Muscle of arm (tissue), 14 donors: ENCODE measurements at places on chromosomes 2 and 18. TPM values are rescaled to one million over a fixed set of nuclear protein-coding genes. Genes with fewer than 3 reads are reported as not detected.
A peak's percentile ranks its signal among the peaks of the same experiment; 100 is the strongest.

The CLHC1 gene
- 14.5 TPM for polyA plus RNA-seq

The LAMA1 gene
- polyA plus RNA-seq = 4.4 TPM

The TRABD2A gene
- polyA plus RNA-seq = 0.54 TPM

DNA sequence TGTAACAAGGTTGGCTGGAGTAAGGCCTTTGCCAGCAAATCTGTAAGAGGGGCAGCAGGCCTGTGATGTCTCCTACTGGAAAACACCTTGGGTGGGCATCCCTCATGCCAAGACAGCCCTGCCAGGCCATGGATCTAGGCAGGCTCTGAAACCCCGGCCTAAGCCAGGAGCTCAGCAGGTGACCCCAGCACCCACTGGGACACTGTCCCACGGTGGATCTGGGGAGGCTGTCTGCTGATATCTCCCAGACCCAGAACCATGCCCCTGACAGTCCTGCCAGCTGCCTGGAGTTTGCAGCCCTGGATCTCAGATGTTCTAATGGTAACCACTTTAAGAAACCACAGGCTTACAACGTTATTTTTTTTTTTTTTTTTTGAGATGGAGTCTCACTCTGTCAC lies 117.7 kb downstream of the ZNF516 start:
- DNase-seq = no peak

DNA sequence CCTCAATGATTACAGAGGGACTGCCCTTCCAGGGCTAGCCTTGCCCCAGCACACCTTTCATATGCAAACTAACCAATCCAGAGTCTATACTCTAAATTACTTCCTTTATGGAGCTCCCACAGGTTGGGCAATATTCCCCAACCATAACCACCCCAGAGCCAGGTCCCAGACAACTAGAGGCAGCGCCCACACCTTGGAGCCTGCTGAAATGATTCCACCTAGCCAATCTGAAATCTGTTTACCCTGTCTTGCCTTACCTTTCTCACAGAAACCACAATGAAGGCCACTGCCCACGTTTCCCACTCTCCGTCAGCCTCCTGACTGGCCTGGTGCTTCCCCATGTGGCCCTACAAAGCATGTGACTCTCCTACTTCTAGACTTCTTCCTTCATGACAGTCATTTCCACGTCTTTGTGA lies 62.0 kb downstream of the REEP1 start:
- DNase-seq = no peak

The EIF5B gene
- 70.6 TPM for polyA plus RNA-seq

DNA sequence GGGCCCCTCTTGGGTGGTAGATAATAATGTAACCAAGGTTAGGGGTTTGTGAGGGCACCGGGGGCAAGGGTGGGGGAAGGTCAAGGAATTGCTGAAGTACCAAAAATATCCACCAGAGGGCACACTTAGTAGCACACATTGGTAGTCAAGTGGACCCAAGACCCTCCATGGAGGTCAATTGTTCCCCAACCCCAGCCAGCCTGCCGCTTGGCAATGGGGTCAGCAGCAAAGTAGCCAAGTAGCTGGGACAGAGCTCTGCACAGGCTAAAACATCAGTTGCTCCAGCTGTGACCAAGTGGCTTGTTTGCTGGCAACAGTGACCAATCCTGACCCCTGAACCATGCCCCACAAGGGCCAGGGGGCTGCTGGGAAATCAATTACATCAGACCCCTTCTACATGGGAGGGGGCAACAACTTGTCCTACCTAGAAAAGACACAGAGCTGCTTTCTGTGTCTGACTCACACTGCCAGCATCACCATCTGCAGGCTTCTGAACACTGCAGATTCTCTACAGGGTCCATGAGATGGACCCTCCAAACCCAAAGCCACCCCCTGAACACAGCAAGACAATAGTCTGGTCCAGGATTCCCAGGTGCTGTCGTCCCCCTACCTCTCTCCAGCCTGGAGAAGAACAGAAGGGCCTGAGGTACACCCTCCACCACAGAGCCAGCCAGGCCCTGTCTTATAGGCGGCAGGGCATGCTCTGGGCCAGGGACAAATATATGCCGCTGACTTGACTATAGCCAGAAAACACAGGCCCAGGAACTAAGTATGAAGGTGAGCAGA lies 76.0 kb downstream of the EMX1 start:
- no peak for DNase-seq

- peak; percentile 50 for DNase-seq
Observed at GRCh38 chr2:186590350-186590758, 498 bp downstream of the ITGAV start.

DNA sequence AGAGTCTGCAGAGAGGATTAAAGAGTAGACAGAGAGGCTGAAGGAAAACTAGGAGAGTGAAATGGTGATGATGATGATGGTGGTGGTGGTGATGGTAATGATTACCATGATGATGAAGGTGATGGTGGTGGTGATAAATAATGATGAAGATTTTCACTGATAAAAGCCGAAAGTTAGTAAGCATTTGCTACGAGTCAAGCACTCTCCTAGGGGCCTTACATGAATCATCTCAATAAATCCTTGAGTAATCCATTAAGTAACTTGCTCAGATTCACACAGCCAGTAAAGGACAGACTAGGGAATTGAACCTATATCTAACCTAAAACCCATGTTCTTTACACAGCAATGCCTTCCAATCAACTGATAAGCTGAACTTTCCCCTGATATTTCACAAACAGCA lies 106.7 kb upstream of the PGAP1 start:
- DNase-seq = no peak

DNA sequence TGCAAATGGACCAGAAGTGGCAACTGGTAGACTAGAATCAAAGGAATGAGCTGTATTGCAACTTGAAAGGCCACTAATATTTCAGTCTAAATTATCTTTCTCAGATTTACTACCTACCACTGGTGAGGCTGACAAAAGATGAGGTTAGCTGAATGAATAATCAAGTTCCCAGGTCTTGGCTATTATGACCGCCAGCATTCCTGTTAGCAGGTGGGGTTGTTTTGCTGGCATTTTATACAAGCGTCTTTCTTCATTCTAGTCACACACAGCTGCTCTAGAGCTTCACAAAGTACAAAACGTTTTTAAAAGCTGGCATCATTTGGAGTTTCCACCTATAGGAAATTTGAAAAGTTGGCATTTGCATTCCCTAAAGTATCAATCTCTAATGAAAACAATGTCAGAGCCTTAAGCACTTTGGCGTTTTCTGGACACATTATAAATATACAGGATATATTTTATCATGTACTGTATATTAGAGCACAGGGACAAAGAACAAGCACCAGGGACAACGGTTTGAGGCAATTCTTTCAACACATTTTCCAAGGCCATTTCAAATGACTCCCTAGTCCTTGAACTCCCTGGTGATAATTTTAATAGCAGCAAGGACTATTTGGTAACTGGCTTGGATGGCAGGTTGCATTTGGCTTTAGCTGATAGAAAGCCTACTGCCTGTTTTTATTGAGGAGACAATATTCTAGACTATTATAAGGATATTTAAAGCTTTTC lies 410.2 kb upstream of the CHST9 start:
- no peak for DNase-seq

- no peak for DNase-seq
Observed at GRCh38 chr2:6637330-6637729, 228.4 kb downstream of the CMPK2 start.

DNA sequence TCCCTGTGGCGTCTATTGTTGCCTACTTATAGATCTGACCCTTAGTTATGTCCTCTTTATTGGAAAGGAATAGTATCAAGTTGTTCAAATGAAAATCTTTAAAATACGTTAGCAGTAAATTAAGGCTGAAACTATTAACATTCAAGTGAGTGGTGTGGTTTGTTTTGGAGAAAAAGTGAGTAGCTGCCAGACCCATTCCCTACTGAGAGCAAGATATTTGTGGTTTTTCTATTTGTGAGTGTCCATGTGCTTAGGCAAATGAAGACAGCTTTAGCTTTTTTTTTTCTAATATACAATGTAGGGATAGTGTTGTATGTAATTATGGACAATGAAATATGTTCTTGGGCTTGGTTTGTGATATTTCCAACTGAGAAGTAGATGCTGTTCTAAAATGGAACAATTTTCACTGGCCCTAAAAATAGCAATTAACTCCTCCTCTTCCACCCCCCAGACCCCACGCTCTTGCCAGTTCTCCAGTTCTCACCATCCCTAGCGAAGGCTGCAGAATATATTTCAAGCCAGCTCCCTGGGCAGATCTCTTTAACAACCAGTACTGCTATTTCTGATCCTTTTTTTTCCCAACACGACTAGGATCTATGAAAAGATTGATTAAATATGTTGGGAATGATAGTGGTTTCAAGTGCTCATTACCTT lies 83.1 kb downstream of the CCDC85A start:
- DNase-seq = no peak

The EMX1 gene
- polyA plus RNA-seq = not detected

- DNase-seq = no peak
Observed at GRCh38 chr2:144675731-144676130, 155.8 kb upstream of the ZEB2 start.

The HOXD10 gene
- 0.44 TPM for polyA plus RNA-seq

- DNase-seq = no peak
Observed at GRCh38 chr2:96534701-96535181, 1.8 kb upstream of the ARID5A start.
